Sigmoid colon (tissue), 7 donors: ENCODE measurements at places on chromosomes 1 and 21. TPM values are rescaled to one million over a fixed set of nuclear protein-coding genes. Genes with fewer than 3 reads are reported as not detected.

DNA sequence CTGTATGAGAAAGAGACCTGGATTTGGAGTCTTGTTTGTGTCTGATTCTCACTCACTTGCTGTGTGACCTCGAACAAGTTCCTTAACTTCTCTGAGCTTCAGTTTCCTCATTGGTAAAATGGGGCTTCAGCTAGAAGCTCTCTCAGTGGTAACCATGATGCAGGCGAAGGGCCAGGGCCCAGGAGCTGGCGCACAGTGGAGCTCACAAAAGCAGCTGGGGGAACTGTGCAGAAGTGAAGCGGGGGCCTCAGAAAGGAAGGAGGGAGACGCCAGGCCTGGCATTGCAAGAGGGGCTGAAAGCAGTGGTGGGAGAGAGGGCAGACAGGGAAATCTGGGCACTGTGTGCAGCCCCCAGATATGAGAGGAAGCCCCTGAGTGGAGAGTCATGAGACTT lies 88.9 kb upstream of the RUNX3 start:
- no peak overlapping the region for H3K27ac ChIP-seq
- DNase-seq, result no peak
- peaks cover 16% of the 10 kb centered on the region for H3K4me1 ChIP-seq
- H3K36me3 ChIP-seq, result no peaks in the 10 kb centered on the region

DNA sequence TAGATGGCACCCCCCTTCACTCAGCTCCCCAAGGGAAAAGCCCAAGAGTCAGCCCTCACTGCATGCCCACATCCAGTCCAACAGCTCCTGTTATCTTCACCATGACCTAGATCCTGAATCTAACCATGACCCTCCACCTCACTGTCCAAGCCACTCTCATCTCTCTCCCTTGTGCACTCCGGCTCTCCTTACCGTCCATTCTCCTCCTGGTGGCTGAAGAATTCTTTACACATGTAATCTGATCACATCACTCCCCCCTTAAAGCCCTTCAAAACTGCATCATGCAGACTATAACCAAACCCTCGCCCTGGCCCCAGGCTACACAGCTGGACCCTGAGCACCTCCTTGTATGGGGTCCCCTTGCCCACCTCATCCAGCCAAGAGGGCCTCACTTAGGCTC lies 14.0 kb upstream of the PAQR7 start:
- no peaks in the 10 kb centered on the region for H3K36me3 ChIP-seq
- no peaks in the 10 kb centered on the region for H3K27me3 ChIP-seq
- no peak overlapping the region for H3K4me3 ChIP-seq
- DNase-seq, result peak; percentile 41
- no peaks in the 10 kb centered on the region for H3K4me1 ChIP-seq

Gene CBS
- polyA plus RNA-seq, result 7.5 TPM

Gene SRP9
- 262 TPM for polyA plus RNA-seq

Gene HPCAL4
- polyA plus RNA-seq, result not detected

DNA sequence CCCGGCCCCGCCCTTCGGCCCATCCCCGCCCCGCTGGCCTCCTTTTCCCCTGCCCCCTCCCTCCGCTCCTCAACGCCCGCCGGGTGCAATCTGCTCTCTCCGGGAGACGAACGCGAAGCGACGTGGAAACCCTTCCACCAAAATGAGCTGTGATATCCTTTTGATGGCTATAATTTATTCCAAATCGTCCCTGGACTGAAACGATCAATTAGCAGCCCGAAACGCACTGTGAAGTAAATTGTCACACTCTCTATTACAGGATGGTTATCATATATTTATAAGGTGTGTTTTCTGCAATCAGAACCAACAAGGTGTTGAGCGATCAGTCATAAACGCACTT lies 134.6 kb upstream of the BARHL2 start:
- H3K36me3 ChIP-seq, result no peaks in the 10 kb centered on the region
- H3K4me3 ChIP-seq, result peak overlapping the region; percentile 75
- H3K27me3 ChIP-seq, result no peaks in the 10 kb centered on the region
- no peak for DNase-seq
- H3K4me1 ChIP-seq, result peaks cover 18% of the 10 kb centered on the region

Gene RUNX3
- polyA plus RNA-seq, result 18.0 TPM

- no peaks in the 10 kb centered on the region for H3K36me3 ChIP-seq
- H3K27me3 ChIP-seq, result peaks cover 39% of the 10 kb centered on the region
- peak overlapping the region; percentile 54 for H3K4me3 ChIP-seq
- DNase-seq, result peak; percentile 78
- H3K27ac ChIP-seq, result no peak overlapping the region
Observed at GRCh38 chr1:212606395-212607205, 2.0 kb upstream of the ATF3 start.

DNA sequence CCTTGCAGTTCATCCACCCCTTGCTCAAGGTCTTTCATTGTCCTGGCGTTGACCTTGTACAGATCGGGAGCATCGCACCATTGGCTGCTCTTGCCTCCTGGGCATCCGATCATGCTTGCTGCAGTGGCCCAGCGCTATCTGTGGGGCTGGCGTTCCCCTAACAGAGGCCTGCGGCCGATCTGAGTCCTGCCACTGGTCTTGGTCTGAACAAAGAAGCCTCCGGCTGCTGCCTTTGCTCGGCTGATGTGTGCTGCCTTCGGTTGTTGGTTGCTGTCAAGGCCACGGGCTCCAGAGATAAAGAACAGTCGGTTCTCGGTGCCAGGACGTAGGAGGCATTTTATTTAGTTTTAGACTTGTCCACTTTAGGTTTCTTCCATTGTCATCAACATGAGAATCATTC lies 39.0 kb downstream of the PCNT start:
- no peak overlapping the region for H3K27ac ChIP-seq
- no peak for DNase-seq
- peaks cover 38% of the 10 kb centered on the region for H3K36me3 ChIP-seq
- H3K27me3 ChIP-seq, result no peaks in the 10 kb centered on the region
- no peaks in the 10 kb centered on the region for H3K4me1 ChIP-seq

DNA sequence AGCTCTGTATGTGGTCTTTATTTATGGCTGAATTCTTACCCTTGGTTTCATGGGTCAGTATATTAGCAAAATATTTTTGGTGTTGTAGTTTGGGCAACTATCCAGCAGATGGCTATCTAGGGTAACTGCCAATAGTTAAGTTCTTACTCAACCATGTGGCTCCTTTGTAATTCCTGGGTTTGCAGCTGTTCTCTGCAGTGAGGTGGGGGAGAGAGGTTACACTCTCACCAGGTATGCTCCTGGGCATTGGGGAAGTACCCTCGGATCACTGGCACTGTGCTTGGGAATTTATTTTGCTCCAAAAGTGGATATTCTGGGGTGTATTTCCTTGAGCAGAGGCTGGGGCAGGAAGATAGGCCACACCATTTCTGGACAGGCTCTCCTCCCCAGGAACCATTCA lies 436.7 kb upstream of the TMPRSS15 start:
- no peaks in the 10 kb centered on the region for H3K36me3 ChIP-seq
- H3K27me3 ChIP-seq, result no peaks in the 10 kb centered on the region
- no peak overlapping the region for H3K4me3 ChIP-seq
- no peaks in the 10 kb centered on the region for H3K4me1 ChIP-seq
- H3K27ac ChIP-seq, result no peak overlapping the region

DNA sequence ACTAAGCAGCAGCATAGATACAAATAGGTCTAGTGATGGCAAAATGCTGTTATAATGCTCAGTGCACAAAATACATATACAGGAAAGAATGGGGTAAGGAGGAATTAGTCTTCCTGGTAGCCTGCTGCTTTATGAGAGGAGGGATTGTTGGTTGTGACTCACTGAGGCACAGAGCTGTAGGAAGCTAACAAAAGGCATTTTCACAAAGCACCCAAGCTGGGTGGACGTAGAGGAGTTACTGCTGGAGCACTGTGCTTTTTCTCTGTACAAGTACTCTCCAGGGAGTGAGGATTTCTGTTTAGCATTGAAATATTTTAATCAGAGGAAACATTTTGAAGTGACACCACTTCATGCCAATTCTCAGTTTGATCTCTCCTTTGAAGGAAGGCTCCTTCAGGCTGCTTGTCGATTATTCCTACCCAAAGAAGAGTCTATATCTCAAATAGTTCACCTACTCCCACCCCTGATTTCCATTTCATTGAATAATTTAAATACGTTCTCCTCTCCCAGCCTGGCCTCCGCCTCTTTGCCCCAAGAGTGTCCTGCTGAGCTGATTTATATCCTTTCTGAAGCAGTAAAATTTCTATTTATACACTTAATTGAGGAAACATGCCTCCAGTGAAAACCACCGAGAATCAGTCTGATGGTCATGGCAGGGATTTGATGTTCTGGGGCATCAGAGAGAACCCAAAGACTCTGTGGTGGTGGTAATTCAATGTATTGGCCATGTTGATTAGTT lies 271.9 kb downstream of the HHAT start:
- H3K4me3 ChIP-seq, result no peak overlapping the region
- no peak overlapping the region for H3K27ac ChIP-seq
- no peaks in the 10 kb centered on the region for H3K36me3 ChIP-seq
- no peaks in the 10 kb centered on the region for H3K27me3 ChIP-seq

Gene A3GALT2
- polyA plus RNA-seq, result not detected

DNA sequence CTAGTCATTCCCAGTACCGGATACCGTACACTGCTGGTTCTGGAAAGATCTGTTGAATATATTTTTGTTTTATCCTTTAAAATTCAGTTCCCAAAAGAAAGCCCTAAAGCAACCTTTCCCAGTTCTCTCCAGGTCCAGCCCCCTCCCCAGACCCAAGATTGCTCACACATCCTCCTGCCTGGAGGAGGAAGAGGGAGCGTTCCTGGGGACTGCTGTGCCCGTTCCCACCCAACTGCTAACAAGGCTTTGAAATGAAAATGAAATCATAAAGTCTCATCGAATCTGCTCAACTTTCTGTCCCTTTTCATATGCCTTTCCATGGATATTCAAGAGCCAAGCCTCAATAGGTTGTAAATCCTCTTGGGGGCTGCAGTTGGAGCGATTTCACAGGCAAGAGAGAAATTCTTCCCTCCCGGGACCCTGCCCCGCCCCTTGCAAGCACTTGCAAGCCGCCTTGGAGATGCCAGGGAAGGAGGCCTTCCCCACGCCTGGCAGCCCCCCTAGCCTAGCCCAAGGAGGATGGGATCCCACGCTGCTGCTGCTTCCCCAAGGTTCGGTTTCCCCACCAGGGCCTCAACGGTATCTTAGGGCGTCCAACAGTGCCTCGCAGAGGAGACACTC lies 113.2 kb upstream of the CACHD1 start:
- H3K27ac ChIP-seq, result no peak overlapping the region
- no peak for DNase-seq
- H3K4me1 ChIP-seq, result no peaks in the 10 kb centered on the region
- H3K27me3 ChIP-seq, result no peaks in the 10 kb centered on the region
- H3K36me3 ChIP-seq, result no peaks in the 10 kb centered on the region

DNA sequence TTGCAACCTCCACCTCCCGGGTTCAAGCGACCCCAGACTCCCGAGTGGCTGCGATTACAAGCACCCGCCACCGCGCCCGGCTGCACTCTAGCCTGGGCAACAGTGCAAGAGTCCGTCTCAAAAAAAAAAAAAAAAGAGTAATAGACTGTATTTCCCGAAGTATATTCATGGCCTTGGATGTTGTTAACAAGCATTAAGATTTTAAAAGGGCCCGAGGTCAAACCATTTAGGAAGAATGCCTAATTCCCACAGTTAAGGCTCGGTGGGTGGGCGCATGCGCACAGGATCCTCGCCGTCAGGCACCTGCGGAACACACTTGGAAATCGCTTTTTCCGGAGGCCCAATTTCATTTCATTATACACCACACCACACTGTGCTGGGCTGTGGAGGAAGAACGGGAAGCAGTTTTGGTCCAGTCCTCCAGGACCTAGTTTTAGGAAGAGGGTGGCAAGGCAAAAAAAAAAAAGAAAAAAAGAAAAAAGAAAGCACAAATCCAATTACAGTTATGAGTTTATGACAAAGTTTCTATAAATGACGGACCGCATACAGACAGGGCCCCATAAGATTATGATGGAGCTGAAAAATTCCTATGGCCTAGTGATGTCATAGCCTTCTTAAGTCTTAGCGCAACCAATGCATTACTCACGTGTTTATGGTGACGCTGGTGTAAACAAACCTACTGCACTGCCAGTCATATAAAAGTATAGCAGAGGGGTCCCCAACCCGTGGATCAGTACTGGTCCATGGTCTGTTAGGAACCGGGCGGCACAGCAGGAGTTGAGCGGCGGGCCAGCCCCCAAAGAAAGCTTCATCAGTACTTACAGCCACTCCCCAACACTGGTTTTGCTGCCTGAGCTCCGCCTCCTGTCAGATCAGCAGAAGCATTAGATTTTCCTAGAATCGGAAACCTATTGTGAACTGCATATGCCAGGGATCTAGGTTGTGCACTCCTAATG lies 38.2 kb downstream of the H3-3A start:
- DNase-seq, result no peak
- H3K36me3 ChIP-seq, result no peaks in the 10 kb centered on the region
- no peaks in the 10 kb centered on the region for H3K27me3 ChIP-seq
- H3K27ac ChIP-seq, result peak overlapping the region; percentile 0

- no peaks in the 10 kb centered on the region for H3K36me3 ChIP-seq
- H3K27me3 ChIP-seq, result no peaks in the 10 kb centered on the region
- H3K4me3 ChIP-seq, result no peak within 1 kb of the TSS
- peaks cover 11% of the 10 kb centered on the region for H3K4me1 ChIP-seq
- H3K27ac ChIP-seq, result no peak within 1 kb of the TSS
- DNase-seq, result no peak
Observed at GRCh38 chr1:54640863-54641836, at the start of gene MROH7. Gene MROH7 (plus strand): TSS chr1:54641786. CDS start chr1:54652927, 11,141 bp downstream.

DNA sequence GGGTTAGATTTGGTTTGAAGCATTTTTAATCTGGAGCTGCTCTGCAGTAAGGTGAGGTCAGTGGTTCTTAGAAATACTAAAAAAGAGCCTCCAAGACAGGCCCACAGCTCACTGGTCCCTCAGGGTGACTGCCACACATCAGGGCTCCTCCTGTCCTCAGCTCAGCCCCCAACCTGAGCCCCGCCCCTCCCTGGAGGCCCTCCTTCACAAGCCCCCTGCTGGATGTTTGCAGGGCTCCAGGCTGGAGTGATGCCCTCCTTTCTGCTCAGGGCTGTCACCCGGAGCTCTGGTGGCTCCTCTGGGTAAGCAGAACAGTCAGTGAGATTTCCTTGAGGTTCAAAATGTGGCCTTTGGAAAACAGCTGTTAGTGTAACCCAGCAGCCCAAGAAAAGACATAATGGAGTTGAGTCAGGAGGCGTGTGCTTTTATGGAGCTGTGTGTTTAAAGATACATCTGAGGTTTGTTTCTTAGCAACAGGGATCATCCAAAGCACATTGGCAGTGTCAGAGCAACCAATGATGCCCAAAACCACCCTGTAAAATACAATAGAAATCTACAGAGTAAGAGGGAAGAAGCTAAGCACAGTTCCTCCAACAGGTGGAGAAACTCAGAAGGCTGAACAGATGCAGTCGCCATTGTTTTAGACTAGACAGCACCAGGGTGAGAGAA lies 21.4 kb downstream of the STUM start:
- DNase-seq, result peak; percentile 62
- no peaks in the 10 kb centered on the region for H3K27me3 ChIP-seq
- H3K36me3 ChIP-seq, result no peaks in the 10 kb centered on the region
- no peak overlapping the region for H3K4me3 ChIP-seq
- H3K4me1 ChIP-seq, result no peaks in the 10 kb centered on the region

Gene GJC2
- 0.99 TPM for polyA plus RNA-seq

Gene C8B
- polyA plus RNA-seq, result not detected

Gene KISS1
- polyA plus RNA-seq, result not detected

GRCh38 chr1:93749487-93749886 lies 67.8 kb upstream of the BCAR3 start:
- no peaks in the 10 kb centered on the region for H3K27me3 ChIP-seq
- DNase-seq, result no peak
- H3K27ac ChIP-seq, result no peak overlapping the region

Gene BACE2
- 13.2 TPM for polyA plus RNA-seq
